Inflammatory macrophage treated with lipopolysaccharide for 4 hours (primary cell): ENCODE measurements at places on chromosomes 7 and 10.

DNA sequence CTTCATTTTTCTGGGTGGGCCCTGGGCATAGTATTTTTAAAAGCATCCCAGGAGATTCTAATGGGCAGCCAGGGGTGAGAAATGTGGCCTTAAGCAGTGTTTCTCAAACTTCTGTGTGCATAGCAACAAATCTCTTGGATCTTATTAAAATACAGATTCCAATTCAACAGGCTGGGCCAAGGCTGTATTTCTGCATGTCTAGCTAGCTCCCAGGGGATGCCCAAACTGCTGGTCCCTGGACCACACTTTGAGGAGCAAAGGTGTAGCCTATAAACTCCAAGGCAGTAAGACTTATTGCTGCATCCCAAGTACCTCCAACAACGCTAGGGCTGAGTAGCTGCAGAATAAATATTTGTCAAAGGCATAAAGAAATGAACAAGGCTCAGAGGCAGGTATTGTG lies 292.9 kb upstream of the ZMIZ1 start:
- no peak for DNase-seq

DNA sequence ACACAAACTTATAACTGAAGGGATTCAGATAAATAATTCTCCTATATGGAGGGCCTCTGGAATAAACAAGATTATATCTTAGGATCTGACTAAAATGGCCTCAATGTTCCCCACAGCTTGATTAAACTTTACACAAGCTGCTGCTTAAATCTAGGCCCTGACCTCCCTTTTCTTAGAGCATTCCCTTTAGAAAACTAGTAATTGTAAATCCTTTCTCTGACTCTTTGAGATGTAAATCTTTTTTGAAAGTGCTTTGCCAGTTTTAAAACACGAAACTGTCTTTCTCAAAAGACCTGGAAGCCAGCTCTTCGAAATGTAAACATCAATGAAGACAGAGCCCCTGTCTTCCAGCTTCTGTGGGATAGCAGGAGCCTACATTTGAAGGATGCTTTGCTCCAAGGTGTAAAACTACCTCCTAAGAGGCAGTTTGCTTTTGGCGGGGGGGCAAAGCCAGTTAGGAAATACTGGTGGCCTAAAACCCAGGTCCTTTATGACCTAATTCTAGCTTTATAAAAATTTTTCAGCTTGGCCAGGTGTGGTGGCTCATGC lies 758.7 kb downstream of the CNTNAP2 start:
- DNase-seq, result no peak

DNA sequence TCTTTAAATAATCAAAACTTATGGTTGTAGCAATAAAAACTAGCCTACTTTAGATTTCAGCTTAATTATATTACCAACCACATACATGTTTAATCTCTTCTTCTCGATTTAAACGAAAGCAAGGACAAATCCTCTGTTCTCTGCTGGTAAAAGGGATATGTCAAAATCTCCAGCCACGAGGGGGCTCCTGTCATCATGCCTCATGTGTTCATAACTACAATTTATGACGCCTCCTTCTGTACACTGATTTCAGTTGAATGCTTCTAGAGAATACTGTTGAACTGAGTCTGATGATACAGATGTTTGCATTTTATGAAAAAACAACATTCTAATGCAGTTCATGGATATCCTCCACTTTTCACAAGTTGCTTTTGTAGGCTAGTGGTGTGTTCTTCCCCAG lies 220.0 kb upstream of the DPP6 start:
- no peak for DNase-seq

GRCh38 chr10:1311726-1312125 lies 255.5 kb downstream of the WDR37 start:
- no peak for DNase-seq

- DNase-seq, result no peak
These were observed 23.6 kb downstream of the HECW1 start for GRCh38 chr7:43136064-43136463.

GRCh38 chr10:29886299-29886698 lies 173.1 kb downstream of the JCAD start:
- DNase-seq, result no peak

GRCh38 chr10:16957038-16957437 lies 139.8 kb upstream of the RSU1 start:
- DNase-seq, result no peak

DNA sequence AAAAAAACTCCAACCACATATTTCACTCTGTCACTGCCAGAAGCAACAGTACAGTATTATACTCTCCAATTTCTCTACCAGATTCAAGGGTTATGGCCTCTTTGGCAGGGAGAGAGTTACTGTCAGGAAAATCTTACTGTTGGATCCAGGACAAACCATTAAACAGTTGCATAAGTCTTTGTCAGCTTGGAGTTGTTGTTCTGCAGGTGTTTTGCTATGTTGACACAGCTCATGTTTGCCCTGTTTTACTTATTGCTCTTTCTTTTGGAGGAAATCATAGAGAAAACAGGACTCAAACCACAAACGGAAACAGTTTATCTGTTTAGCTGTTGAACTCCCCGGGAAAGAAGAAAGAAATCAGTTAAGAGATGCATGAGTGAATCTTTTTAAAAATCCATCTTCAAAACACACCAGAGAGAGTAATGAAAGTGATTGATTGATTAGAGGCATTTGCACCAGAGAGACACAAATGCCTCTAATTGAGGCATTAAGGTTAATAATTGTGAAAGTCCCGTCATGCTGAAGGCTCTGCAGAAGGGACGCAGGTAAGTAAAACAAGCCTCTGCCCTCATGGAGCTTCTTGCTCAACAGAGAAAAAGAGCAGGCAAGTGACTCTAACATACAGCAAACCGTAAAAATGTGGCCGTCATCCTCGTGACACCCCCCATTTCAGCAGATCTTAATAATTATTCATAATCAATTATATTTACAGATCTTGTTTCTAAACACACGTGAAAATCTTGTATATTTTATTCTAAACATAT lies 38.7 kb upstream of the ARHGAP21 start:
- no peak for DNase-seq

GRCh38 chr7:100102950-100103840 lies 1.8 kb downstream of the AP4M1 start:
- no peak for DNase-seq

GRCh38 chr10:43888586-43888985 lies 239.9 kb upstream of the ZNF32 start:
- no peak for DNase-seq

- DNase-seq, result no peak
These were observed 126.0 kb upstream of the BTBD16 start for GRCh38 chr10:122145113-122145512.

DNA sequence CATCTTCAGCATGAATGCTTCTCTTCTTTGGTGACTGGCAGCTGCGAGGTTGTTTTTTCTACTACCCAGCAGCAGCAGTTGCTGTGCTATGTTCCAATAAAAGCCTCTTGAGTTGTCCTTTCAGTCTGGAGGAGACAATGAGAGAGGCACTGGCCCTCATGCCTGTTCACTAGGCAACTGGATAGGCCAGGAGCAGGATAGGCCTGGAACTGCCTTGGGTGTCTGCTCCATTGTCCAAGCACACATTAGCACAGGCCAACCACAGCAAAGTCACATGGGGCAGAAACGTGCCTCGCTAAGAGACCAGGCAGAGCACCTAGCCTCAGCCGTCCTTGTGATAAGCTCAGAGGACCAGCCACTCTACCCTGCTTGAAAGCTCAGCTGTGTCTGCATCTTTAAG lies 76.9 kb upstream of the PDCD4 start:
- no peak for DNase-seq

DNA sequence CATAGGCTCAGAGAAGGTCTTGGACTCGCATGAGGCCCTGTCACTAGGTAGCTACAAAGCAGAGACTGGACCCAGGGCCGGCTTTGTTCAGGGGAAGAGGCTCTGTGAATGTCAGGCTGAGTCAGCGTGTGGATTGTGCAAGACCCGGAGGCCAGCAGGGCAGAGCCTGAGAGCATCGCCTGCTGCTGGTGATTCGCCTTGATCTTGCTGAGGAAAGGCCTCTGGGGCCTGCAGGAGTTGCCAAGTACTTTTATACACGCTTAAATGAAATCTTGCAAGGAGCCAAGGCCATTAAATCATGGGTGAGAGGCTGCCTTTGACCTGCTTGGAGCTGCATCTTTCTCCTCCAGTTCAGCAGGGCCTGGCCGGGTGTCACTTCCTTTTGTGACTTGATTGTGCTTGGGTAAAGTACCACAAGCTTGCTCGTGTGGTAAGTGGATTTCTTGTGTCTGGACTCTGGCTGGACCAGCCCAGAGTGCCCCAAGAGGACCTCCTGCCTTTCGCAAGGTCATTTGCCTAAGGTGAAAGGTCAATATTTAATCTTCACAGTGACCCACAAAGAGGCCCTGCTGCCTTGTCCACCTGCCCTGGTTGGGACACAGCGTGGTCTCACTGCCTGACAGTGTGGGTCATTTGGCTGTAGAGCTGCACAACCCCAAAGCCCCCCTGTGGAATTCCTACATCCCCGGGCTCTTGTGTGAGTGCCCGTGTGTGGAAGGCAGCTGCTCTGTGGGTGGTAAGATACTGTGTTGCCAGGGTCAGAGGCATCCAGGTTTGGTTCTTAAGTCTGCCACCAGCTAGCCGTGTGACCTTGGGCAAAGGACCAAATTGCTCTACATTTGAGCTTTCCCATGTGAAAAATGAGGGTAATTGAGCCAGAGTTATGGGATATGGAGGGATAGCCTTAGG lies 38.6 kb upstream of the SH2D4B start:
- peak; percentile 96 for DNase-seq

DNA sequence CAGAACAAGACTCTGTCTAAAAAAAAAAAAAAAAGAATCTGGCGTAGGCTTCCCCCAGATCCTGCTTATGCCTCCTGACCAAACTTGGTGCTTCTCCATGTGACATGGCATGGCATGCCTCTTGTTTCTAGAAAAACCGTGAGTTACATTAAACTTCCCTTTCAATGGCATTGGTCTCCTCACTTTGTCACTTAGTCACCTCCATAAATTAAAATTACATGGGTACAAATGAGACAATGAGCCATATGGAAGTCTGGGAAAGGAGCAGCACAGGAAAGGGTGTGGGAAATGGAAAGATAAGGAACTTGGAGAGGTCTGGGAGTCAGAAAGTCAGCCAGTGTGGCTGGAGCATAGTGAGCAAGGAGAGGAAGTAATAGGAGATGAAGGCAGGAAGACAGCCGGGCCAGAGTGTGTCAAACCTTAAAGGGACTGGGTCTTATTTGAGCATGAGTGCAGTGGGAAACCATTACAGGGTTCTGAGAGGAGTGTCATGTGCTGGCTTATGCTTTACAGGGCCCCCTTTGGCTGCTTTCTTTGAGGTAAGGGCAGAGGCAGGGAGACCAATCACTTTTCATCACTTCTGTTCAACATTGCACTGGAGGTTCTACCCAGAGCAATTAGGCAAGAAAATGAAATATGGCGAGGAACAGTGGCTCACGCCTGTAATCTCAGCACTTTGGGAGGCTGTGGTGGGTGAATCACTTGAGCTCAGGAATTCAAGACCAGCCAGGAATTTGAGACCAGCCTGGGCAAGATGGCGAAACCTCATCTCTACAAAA lies 21.3 kb upstream of the ZMIZ2 start:
- DNase-seq, result peak; percentile 49

- no peak for DNase-seq
These were observed 78.1 kb downstream of the HDAC9 start for GRCh38 chr7:18573410-18574234.

- no peak for DNase-seq
These were observed 15.2 kb downstream of the IL2RA start for GRCh38 chr10:6046773-6047611.

DNA sequence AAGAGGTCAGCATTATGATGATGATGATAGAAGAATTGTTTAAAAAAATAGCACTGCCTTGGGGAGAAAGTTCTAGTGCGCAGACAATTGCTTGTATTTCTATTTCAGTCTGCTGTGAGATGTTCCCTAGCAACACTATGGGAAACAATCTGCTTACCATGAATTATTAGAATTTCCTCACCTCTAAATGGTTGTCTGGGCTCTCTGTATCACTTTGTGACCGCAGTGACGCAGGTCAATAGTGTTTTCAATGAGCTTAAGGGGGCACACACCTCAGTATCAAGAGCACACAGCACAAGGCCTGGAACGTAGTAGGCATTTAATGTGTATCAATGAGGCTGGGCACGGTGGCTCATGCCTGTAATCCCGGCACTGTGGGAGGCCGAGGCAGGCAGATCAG lies 98.9 kb upstream of the TARP start:
- DNase-seq, result no peak

DNA sequence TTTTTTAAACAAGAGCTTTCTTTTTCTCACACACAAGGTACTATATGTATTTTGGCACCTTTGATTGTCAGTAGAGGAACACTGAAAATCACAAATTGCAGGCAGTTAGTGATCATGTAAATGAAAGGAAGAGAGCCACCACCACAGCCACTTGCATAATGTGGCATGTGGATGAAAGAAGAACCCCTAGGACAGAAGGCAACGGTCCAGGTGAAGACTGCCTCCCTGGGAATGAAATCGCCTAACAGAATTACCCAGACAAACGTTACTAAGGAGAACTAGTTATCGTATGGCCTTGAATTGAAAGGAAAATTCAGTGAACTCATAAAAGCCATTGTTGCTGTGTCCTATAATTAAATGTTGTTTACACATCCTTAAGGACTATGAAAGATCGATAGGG lies 41.2 kb upstream of the PTPRZ1 start:
- DNase-seq, result no peak

DNA sequence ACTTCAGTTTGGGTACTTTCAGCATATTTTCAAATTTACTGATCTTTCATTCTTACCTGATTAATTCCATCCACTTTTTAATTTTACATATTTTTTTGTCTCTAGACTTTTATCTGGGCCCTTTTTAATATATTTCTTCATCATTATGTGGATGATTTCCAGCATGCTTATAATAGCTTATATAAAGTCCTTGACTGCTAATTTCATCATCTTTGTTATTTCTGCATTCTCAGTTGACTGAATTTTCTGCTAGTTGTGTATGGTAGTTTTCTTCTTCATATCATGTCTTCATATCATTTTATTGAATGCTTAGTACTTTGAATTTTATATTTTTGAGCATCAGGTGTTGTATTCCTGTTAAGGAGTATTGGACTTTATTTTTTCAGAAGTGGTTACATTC lies 39.6 kb downstream of the STAM start:
- DNase-seq, result no peak

DNA sequence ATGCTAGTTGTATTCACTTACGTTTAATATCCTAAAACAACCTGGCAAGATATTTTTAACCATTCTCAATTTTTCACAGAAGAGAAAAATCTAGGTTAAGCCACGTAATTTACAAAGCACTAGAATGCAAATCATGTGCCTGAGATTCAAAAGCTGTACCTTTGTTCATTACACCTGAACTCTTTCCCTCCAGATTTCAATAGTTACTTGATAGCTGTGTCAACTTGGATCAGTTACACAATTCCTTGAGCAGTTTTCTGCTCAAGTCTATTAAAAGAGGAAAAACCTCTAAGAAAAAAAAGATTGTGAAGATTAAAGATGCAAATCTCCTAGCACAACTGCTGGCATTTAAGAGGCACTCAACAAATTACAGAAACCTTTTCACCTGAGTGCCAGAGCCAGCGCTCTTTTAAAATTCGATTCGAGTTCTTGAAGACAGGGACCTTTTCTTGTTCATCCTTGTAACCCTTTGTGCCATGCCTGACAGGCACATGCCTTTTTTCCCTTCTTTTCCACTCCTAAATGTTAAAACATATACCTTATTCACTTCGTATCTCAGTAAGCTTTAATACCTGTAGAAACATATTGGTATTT lies 886 bp downstream of the NSUN6 start:
- no peak for DNase-seq

GRCh38 chr7:142174441-142174840 lies 62.9 kb downstream of the MGAM2 start:
- DNase-seq, result peak; percentile 19
